Right hindlimb (tissue), 1 donor: ENCODE measurements at places on chromosomes 5 and 9.

- DNase-seq: no peak
Observed at GRCh38 chr5:174493530-174493929, 230.9 kb upstream of the MSX2 start.

- DNase-seq: peak; percentile 79
Observed at GRCh38 chr5:37717613-37718431, 122.0 kb downstream of the GDNF start.

GRCh38 chr5:109410389-109411148 lies 795 bp upstream of the PJA2 start:
- peak; percentile 86 for DNase-seq

- no peak for DNase-seq
Observed at GRCh38 chr5:93071710-93072109, 509.3 kb downstream of the NR2F1-AS1 start.

GRCh38 chr5:156326718-156327259 lies at the start of gene SGCD:
TSS of gene SGCD (plus strand) at chr5:156327164.
- DNase-seq: peak; percentile 94

DNA sequence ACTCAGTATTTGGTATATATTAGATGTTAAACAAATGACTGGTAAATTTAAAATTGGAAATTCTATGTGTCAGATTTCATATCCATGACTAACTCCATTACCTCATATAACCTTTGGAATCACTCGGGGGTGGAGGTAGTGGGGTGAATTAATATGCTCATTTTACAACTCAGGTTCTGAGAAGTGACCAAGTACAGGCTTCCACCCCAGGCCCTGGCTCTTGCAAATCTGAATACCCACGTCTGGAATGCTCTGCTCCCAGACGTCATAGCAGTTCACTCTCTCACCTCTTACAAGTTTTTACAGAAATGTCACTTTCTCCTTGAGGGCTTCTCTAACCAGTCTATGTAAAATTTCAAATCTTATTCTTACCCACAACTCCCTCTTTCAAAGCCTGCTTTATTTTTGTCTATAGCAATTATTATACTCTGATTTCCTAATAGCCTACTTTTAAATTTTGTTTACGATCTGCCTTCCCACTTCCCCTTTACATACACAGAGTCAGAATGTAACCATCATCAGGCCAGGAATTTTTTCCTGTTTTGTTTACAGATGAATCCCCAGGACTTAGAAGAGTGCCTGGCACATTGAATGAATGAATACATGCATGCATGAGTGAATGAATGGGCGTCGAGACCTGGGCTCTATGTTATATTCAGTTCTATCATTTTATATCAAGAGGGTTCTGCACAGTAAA lies 134.1 kb upstream of the IFNE start:
- DNase-seq: no peak

GRCh38 chr5:1535646-1536045 lies 11.9 kb upstream of the LPCAT1 start:
- DNase-seq: no peak

- no peak for DNase-seq
Observed at GRCh38 chr5:142095035-142095434, 13.5 kb upstream of the NDFIP1 start.

DNA sequence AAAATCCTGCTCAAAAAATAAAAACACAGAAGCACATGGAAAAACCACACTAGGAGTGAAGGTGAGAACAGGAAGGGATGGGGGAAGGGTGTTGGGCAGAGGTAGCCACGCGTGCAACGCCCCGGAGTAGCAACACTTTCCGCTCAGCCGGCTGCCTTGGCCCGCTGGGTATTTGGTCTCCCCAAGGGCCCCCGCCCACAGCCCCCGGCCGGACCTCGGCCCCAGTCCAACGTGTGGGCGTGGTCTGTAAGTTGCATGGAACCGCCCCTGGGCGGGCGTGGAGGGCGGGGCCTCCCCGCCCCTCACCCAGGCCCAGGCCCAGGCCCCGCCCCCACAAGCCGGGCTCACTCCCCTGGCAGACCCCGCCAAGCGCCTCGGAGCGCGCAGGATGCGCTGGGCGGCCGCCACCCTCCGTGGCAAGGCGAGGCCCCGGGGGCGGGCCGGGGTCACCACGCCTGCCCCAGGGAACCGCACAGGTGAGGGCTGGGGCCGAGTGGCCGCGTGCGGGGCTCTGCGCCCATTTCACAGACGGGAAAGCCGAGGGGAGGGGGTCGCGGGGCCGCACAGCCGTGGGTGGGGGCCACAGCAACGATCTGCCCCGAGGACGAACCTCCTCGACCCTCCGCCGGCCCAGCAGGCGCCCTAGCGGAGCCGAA lies at the start of gene SUSD3:
Gene SUSD3, plus strand, starts transcription at position 347 of the 656 bp plus-strand sequence. Its CDS starts 42 bp downstream, at position 389.
- DNase-seq: peak; percentile 69

GRCh38 chr9:75591972-75592371 lies 298.5 kb upstream of the PCSK5 start:
- no peak for DNase-seq

DNA sequence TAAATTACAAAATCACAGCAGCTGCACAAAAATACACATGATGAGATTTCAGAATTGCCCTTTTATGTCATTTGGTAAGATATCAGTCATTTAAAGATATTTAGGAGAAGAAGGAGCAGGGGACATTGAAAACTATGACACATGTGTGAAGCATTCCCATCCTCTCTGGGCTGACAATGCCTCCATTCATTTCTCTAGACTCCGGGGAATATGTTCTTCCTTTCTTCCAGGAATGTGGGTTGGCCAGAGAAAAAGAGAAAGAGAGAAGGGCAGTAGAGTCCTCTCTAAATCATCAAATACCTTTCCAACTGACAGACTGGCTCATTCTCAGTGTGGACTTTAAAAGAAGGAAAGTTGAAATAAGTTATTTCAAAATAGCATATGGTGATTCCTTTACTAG lies 205.6 kb upstream of the ADAMTSL1 start:
- DNase-seq: no peak

- DNase-seq: no peak
Observed at GRCh38 chr9:105376893-105377292, 70.9 kb upstream of the FSD1L start.

- DNase-seq: no peak
Observed at GRCh38 chr5:158905281-158905680, 194.4 kb downstream of the EBF1 start.

- no peak for DNase-seq
Observed at GRCh38 chr9:27278374-27278773, 18.6 kb downstream of the EQTN start.

DNA sequence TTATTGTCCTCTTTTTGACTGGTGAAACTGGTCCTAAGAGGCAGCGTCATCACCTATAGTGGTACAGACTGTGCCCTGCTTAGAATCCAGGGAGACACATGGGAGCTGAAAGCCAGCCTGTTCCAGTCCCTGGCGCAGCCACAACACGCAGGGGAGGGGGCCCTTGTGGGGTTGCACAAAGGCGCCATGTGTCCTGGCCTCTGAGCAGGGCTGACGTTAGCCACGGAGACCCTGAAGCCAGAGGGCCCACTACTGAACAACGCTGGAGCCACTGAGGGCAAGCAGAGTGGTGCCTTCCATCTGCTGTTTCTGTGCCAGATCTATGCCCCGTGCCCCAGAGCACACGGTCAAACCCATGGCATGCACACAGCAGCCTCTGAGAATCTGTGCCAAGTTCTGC lies 147.3 kb downstream of the ACTL7B start:
- DNase-seq: no peak

- DNase-seq: no peak
Observed at GRCh38 chr5:172870715-172871461, 36.8 kb downstream of the ERGIC1 start.

DNA sequence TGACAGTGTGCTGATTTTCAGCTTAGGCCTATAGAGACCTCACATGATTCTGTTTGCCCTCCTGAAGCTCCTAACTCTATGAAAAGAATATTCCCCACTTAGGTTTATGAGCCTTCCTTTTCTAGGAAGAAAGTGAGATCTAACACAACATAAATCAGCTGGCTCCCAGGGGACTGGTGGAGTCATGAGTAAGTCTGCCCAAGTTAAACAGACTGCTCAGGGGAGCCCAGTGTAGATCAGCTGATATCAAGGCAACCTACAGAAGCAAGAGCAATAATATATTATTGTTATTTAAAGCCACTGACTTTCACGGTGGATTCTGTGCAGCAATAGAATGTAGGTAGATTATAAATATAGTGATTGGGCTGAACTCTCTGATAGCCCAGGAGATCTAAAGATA lies 1978.6 kb upstream of the CDH6 start:
- no peak for DNase-seq

DNA sequence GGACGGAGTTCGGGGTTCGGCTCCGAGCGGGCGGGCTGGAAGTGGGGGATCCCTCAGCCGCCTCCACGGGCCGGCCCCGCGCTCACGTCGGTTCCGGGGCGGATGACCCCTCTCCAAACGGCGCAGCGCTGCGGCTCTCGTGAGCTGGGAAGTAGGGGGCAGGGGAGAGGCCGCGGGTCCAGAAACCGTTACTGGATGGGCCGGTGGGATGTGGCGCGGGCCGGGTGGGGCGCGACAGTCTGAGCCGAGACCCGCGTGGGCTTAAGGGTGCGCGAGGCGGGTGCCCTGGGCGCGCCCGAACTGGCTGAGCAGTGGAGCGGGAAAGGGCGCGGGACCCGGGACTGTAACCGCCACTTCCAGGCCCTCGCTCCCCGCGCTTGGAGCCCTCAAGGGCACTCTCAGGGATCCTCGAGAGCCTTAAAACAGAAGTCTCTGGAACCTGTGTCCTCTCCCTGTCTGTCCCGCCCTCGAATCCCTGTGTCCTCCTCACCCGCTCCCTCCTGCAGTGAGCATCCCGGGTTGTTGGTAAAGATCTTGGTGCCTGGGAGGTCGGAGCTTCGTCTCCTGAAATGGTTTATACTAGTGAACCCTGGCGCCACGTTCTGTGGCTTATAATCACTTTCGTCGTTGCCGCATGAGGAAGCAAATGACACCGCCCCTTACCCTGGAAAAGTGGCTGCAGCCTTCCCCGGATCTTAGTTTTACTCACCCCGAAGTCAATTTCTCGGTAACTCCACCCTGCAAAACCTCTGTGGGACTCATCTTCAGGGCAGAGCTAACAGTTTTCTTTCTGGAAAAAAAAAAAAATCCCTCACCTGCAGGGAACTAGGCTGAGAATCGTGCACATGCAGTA lies 571 bp upstream of the MARCHF11 start:
- DNase-seq: no peak

GRCh38 chr5:1056611-1057484 lies 48.2 kb downstream of the NKD2 start:
- DNase-seq: no peak

- DNase-seq: no peak
Observed at GRCh38 chr5:68456756-68457217, 241.2 kb downstream of the PIK3R1 start.

GRCh38 chr5:147898875-147899401 lies 7.4 kb downstream of the C5orf46 start:
- DNase-seq: no peak

DNA sequence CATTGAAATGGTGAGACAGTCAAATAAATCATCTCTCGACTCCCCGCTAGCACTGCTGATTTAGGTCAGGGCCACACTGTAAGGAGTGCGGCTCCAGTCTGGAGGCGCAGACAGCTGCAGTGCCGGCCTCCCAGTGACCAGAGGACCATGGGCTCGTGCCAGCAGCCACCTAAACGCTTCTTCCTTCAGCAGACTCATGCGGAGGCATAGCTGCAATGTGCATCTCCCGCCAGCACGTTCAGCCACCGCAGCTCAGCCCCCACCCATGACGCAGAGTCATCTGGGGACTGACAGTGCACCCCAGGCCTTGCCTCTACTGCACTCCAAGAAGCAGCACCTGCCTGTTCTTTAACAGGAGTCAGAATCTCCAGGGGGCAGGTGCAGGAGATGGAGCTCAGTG lies 13.6 kb upstream of the MAPK9 start:
- no peak for DNase-seq

DNA sequence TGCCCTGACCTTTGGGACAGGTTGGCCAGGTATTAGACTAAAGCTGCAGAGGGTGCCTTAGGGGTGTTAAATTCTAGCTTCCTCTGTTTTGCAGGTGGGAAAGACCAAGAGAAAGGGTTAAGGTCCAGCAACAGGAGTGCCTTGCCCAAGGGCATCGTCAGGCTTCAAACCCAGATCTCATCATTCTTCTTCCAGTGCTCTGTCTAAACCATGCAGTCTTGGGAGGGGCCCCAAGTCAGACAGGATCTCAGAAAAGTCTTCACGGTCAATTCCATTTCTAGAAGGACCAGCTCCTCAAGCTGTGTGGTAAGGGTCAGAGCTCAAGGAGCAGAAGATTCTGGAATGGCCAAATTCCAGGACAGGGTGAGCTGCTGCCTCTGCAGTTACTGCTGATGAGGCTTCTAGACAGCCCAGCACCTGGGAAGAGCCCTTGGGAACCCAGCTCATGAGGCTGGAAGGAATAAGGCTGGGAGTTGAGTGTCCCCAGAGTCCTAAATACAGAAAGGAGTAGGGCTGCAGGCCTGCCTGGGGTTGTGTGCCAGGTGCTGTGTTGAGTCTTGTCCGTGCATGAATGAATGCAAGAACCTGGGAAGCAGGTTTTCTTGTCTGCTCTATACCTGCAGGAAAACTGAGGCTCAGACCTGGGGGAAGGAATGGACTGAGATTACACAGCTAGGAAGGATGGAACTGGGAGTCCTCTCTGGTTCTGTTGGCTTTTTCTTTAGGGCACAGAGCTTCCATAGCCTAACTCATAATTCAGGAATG lies 69.3 kb downstream of the WWC1 start:
- DNase-seq: no peak

- no peak for DNase-seq
Observed at GRCh38 chr5:156201788-156202403, 125.1 kb upstream of the SGCD start.

- DNase-seq: no peak
Observed at GRCh38 chr9:79264511-79265355, 307.0 kb upstream of the TLE4 start.

- DNase-seq: no peak
Observed at GRCh38 chr5:168788786-168789185, 209.6 kb upstream of the PANK3 start.

DNA sequence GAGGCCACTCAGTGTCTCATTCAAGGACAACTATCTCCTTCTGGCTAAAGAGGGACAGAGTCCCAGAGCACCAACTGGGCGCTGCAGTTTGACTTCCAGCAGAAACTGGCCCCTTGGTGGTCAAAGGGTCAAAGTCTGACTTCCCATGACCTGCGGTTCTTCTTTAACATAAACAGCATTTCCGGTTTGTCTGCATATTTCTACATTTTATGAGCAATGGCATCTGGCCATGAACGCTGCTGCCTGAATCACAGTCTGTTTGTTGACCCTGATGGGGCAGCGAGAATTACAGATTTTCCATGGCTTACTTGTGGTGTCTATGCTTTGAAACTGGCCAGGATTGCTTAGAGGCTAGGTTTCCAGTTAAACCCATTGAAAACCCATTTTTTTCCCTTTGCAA lies 1.3 kb downstream of the TNFSF15 start:
- peak; percentile 56 for DNase-seq

DNA sequence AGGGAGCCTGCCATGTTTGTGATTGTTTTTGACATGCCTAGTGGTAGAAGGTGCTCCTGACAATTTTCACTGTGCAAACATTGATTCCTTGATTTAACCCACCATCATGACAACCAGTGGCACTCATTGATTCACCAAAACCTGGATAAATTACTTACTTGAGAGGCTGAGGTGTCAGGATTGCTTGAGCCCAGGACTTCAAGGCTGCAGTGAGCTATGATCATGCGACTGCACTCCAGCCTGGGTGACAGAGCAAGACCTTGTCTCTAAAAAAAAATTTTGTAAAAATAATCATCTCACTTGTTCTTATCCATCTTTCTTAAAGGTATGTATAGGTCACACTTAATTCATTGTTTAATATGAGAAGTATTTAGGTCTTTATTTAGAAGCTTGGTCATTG lies 401.3 kb downstream of the ARRDC3 start:
- DNase-seq: no peak

- no peak for DNase-seq
Observed at GRCh38 chr5:142947427-142947709, 177.2 kb downstream of the ARHGAP26 start.
